ENCODE measurements at places on chromosomes 3 and 15.

GRCh38 chr3:69390771-69391170, 4.9 kb upstream of the FRMD4B start:
- no peak for DNase-seq

DNA sequence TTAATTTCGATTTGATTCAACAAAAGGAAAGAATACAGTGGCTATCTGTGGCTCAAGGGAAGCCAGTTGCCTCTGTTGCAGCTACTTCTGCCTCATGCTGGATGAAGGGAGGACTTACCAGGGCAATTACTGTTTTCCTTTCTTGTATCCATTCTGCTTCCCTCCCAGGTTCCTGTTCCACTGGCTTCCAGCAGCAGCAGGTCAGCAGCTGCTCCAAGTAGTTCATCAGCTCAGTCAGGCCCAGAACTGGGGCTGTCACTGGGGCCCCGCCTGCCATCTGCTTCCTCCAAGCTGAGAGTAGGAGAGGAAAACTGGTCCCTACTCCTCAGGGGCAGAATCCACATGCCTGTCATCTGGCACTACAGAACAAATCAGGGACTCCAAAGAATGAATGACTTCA, 48.6 kb upstream of the ULK4 start:
- DNase-seq = no peak

GRCh38 chr3:167876620-167877281, 141.2 kb downstream of the SERPINI1 start:
- no peak for DNase-seq

- no peak for DNase-seq
Measured at GRCh38 chr3:82080792-82081191, 319.3 kb upstream of the GBE1 start.

GRCh38 chr3:15206662-15207576, 873 bp downstream of the CAPN7 start:
- DNase-seq = no peak

- no peak for DNase-seq
Measured at GRCh38 chr3:188000361-188000861, 153.5 kb upstream of the LPP start.

- DNase-seq = no peak
Measured at GRCh38 chr3:10725067-10725466, 91.0 kb upstream of the SLC6A11 start.

- DNase-seq = no peak
Measured at GRCh38 chr3:150697646-150698045, 6.1 kb downstream of the ERICH6 start.

DNA sequence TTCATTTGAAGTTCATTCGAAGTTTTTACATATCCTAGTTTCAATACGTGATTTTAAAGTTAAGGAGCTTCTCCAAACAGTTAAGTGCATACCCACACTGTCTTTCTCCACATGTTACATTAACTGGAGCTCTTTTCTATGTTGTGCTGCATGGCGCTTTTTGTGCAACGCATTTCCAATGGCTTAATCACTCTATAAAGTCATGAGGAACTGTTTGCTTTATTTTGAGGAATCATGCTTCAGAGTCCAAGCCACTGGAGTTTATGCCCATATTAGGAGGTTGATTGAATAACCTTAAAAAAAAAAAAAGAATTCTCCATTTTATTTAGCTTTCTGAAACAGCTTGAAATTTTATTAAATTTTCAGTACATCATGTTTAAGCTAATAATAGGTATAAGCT, 109.4 kb upstream of the MBNL1 start:
- no peak for DNase-seq

DNA sequence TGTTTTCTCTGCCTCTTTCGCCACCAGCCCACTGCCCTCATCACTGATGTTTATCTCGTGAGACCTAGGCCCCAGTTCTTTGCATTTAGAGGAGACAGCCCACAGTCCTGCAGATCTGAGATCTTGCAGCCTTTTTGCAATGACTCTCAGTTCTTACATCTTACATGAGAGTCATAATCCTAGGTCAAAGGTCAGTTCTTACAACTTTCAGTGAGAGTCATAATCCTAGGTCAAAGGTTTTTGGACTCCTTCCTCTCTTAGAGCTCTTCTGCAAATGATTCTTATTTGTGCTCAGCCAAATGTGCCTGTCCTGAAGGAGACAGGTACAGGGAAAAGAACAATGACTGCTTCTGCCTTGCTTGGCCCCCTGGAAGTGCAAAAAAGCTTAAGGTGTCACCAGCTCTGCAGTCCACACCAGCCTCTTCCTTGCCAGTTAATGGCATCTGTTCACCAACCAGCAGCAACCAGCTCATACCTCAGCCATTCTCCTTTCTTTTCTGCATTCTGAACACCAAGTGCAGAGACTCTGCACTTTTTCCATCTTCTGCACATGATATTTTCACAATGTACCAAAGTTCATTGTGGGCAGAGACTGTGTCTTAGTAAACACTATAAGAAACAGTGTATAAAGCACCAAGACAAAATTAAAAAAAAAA, 67.1 kb downstream of the ABHD5 start:
- DNase-seq = no peak

DNA sequence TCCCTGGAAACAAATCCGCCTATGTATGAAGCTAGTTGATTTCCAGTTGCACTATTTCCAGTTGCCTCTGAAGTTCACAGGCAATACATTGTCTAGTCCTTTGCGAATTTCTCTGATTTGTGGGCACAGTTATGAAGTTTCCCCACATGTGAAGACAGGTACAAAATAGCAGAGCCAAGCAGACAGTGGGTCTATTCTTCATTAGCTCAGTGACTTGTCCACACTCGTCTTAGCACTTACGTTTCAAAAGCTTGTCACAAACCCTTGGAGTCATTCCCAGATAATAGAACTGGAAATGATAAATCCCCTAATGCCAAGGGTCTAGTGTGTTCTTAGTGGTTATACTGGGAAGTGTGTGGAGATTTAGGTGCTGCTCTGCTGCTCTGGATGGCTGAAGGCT, 14.5 kb downstream of the SRPRB start:
- DNase-seq = no peak

GRCh38 chr3:170610321-170610884, 24.5 kb upstream of the SLC7A14 start:
- DNase-seq = no peak

DNA sequence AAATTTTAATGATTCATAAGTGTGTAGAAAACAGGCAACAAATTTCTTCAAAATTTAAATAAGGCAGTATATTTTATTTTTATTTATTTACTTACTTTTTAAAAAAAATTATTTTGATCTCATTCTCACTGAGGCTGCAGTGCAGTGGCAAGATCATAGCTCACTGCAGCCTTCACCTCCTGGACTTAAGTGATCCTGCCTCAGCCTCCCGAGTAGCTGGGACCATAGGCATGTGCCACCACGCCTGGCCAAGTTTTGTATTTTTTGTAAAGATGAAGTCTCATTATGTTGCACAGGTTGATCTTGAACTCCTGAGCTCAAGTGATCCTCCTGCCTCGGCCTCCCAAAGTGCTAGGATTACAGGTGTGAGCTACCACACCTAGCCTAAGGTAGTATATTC, 61.2 kb upstream of the XRN1 start:
- DNase-seq = no peak

- DNase-seq = no peak
Measured at GRCh38 chr15:97941572-97941971, 18.9 kb upstream of the ARRDC4 start.

DNA sequence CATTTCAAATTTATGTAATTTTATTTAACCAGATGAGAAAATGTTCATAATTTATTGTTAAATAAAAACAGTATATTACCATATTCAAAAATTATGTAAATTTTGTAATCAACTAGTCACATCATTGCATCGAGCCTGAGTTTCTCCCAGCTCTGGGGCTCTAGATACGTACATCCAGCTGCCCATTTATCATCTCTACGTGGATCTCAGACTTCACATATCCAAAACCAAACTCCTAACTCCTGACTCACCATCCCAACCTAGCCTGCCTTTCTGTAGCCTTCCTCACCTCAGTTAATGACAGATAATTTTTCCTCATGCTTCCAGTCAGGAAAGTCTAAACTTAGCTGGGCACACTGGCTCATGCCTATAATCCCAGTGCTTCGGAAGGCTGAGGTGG, 194.8 kb downstream of the SSR3 start:
- DNase-seq = no peak

DNA sequence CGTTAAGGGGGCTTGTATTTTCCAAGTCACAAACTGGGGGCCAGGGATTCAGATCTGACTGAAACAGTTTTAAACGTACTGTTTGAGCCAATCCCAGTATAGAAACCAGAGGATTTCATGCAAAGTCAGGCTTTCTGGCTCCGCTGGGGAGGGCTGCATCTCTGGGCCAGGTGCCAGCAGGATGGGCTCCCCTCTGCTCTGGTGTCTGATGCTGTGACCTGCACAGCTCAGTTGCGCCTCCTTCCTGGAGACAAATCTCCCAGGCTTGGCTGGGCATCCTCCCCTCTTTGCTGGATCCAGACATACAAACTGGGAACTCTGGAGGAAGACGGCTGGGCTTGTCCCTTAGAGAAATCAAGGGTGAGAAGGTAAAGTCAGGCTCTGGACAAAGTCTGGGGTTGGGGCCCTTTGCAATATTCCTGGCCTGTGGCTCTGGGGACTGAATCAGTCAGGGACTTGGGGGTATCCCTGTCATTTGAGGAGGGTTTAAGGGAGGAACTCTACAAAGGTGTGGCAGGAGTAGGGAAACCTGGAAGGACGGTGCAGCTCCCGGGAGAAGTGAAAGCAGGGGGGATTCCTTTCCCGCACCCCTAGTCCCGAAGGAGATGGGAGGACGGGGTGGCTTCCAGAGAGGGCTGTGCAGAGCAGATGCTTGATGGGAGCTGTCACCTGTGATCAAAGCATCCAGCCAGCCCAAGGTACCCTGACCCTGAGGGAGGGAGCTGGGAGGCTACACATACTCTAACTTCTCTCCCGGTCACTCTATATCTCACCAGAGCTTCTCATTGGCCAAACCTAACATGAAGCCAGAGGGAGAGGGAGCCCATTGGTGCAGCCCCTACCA, 114.8 kb upstream of the ATP2B2 start:
- DNase-seq = no peak

DNA sequence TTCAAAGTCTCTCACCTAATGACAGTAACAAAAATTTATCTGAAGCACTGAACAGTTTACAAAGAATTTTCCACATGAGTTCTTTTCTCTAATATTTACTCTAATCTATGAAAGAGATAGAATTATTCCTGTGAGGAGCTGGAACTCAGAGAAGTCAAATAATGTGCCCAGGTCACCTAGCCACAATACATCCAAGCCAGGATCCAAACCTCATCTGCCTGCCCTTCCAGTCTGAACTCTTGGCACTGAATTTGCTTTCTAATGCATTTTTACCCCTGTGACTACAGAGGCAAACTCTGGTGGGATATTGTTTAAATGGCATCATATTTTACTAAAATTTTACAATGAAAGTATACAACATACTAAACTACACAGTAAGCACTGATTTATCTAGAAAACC, 191.4 kb upstream of the RORA start:
- DNase-seq = no peak

DNA sequence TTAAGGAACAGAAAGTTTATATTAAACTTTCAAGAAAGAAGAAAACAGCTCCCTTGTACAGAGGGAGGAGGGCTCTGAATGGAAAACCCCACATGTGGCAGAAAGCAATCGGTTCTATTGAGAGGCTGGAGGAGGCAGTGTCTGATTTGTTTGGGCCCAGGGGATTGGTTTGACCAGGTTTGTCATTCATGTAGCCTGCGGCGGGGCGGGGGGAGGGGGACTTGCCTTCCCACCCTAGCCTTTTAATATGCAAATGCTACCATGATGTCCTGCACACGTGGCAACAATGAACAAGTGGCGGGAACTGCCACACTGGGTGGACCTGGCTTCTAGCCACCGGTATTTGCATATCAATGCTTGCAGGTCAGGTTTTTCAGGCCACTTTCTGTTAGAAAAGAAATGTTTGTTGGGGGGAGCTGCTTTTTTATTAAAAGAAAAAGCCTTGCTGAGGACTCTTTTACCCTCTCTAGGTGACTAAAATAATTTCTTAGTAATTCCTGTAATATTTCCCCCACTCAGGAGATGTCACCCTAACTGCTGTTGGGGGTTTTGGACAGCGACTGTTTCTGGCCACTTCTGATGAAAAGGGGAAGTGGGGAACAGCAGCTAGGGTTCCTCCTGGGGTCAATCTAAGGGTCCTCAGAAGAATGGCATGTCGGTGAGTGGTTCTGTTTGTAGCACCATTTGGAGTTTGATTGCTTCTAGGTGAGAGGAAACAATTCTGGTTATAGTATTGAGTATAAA, 691.2 kb downstream of the TBL1XR1 start:
- DNase-seq = no peak

DNA sequence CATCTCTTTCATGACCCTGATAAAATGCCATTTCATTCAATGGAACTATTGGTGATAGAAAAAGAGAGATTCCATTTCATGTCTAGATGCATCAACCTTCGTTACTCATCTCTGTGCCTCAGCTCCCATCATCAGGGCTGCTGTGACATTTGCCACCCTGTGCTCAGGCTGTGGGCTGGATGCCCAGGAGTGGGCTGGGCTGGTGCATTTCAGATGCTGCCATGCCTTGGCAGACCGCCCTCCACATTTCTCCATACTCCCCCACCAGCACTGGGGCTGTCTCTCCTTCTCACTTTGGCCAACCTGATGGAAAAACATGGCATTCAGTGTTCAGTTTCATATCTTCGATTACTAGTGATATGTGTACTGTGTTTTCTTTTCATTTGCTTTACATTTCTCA, 59.1 kb downstream of the DNASE1L3 start:
- no peak for DNase-seq

DNA sequence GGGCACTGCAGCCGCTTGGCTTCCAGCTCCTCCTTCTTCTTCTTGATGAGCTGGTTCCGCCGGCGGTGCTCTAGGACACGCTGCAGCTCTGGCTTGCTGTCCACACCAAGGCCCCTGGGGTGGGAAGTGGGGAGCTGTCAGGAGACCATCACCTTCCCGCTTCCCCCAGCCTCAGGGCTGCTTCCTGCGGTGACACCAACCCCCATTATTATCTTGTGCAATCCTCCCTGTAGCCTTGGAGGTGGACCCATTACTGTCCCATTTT, 10.0 kb downstream of the FAM107A start:
- DNase-seq = no peak

DNA sequence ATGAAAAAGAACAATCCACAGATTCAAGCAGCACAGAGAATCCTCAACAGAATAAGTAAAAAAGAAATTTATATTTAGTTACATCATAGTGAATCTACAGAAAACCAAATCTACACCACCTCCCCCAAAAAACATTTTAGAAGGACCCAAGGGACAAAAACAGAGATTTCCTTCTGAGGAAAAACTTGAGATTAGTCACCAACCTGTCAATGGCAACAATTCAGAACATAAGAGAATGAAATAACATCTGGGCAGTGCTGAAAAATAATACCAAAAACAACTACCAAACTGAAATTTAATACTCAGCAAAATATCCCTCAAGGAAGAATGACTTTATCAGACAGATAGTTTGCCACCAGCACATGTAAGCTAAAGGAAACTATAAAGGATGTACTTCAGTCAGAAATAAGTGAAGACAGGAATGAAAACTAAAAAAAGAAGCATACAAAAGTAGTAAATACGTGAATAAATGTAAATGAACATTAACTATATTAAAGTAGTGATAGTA, 260.7 kb downstream of the ULK4 start:
- no peak for DNase-seq

GRCh38 chr15:51798281-51798680, 31.2 kb upstream of the TMOD3 start:
- no peak for DNase-seq

GRCh38 chr3:98730338-98730737, 32.8 kb upstream of the ST3GAL6 start:
- no peak for DNase-seq
